ENCODE measurements at places on chromosomes 1 and 21. TPM values are rescaled to one million over a fixed set of nuclear protein-coding genes. Genes with fewer than 3 reads are reported as not detected.

The SPRR2A gene
- 0.96 TPM for total RNA-seq

The SH3BGR gene
- 11.8 TPM for total RNA-seq

The GBP4 gene
- 13.6 TPM for total RNA-seq

The S100A2 gene
- total RNA-seq: 317 TPM

The KIAA1614 gene
- 5.6 TPM for total RNA-seq

The AMPD1 gene
- total RNA-seq: 0.86 TPM

The SLC30A7 gene
- 38.8 TPM for total RNA-seq

The TFF3 gene
- 3.0 TPM for total RNA-seq

The TSPEAR gene
- 0.10 TPM for total RNA-seq

The F13B gene
- not detected for total RNA-seq

The SPRR3 gene
- 79.0 TPM for total RNA-seq

The TRIM67 gene
- total RNA-seq: not detected

The COL11A1 gene
- total RNA-seq: not detected

The CCDC190 gene
- 0.23 TPM for total RNA-seq

The ZZZ3 gene
- 77.2 TPM for total RNA-seq

The NTMT2 gene
- not detected for total RNA-seq

The SPRR2G gene
- total RNA-seq: not detected

The UCHL5 gene
- total RNA-seq: 34.6 TPM

The PLA2G2D gene
- total RNA-seq: not detected

The RGSL1 gene
- not detected for total RNA-seq

The KRTAP13-1 gene
- total RNA-seq: not detected

The LRRIQ3 gene
- total RNA-seq: 1.6 TPM

The PLPPR5 gene
- total RNA-seq: 0.08 TPM

The CD53 gene
- total RNA-seq: 20.9 TPM

The COL9A2 gene
- total RNA-seq: 27.1 TPM

The GABRD gene
- 1.2 TPM for total RNA-seq

The ZSCAN20 gene
- 5.8 TPM for total RNA-seq

The MYOG gene
- total RNA-seq: not detected

The KCNK2 gene
- 7.2 TPM for total RNA-seq

The ATAD3A gene
- total RNA-seq: 26.3 TPM

The LCE3D gene
- not detected for total RNA-seq

The S100A7A gene
- total RNA-seq: not detected

The LIPI gene
- total RNA-seq: not detected

The KHDC4 gene
- 83.8 TPM for total RNA-seq

The MTARC2 gene
- total RNA-seq: 18.8 TPM

Data from ureter (tissue), 1 donor.